ENCODE measurements at places on chromosomes 13 and 19. TPM values are rescaled to one million over a fixed set of nuclear protein-coding genes. Genes with fewer than 3 reads are reported as not detected.
A peak's percentile ranks its signal among the peaks of the same experiment; 100 is the strongest.

SYT3 gene
- total RNA-seq, result 0.27 TPM

C1QTNF9B gene
- 3.1 TPM for total RNA-seq

KIR3DL2 gene
- not detected for total RNA-seq

DGKH gene
- total RNA-seq, result 4.8 TPM

CEACAM7 gene
- not detected for total RNA-seq

LSM7 gene
- 46.7 TPM for total RNA-seq

- no peak for DNase-seq
Observed at GRCh38 chr13:59423708-59424340, 739.9 kb downstream of the DIAPH3 start.

- DNase-seq, result no peak
Observed at GRCh38 chr13:101529422-101529821, 76.9 kb downstream of the ITGBL1 start.

DNA sequence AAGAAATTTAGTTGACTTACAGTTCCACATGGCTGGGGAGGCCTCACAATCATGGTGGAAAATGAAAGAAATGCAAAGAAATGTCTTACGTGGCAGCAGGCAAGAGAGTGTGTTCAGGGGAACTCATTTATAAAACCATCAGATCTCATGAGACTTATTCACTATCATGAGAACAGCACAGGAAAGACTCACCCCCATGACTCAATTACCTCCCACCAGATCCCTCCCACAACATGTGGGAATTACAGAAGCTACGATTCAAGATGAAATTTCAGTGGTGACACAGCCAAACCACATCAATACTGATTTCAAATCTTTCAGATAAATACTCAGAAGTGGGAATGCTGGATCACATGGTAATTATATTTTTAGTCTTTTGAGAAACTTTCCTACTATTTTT is 1357.9 kb downstream of the SLITRK5 start:
- no peak for DNase-seq

DNA sequence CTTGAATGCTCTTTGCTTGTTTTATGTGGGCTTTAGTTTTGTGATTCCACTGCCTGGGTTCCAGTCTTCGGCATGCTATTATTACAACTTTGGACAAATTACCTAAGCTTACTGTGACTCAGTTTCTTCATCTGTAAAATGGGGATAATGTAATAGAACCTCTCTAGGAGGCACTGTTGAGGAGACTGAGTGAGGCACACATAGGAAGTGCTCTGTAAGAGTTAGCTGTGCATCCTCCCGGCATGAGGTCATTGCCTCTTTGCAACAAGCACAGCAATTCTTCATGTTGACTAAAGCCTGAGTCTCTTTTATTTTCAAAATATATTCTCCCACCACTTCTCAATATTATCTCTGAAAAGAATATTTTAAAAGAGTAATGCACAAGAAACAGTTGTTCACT is 227.4 kb downstream of the DLEU7 start:
- no peak for DNase-seq

DNA sequence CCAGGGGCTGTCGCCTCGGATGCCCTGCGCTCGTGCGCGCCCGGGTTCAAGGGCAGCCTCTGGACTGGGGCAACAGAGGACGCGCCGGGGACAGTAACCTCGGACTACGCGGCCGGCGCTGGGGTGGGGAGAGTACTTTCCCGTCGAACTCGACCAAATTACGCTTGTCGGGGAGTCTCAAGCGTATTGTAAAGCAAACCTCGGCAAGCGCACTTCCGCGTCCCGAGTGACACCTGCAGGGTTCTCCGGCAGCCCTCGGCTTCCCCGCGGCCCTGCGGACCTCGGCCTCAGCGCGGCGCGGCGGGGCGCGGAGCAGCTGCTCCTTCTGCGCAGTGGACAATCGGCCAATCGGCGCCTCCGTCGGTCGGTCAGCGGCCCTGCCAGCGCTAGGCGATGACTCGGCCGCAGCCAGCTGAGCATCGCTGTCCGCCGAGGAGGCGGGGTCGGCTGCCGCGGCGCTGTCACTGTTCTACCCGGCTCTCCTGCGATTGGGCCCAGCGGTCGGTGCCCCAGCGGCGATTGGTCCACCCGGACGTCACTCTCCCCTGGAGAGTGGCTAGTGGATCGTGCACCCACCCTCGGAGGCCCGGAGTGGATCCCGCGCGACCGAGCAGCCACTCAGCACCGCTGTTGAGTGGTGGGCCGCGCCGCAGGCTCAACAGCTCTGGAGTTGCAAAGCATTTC is at the start of gene SLC46A3:
Gene SLC46A3, minus strand, starts transcription at position 428 of the 684 bp plus-strand sequence. CDS start 972 bp downstream, outside the sequence.
- DNase-seq, result peak; percentile 99

DNA sequence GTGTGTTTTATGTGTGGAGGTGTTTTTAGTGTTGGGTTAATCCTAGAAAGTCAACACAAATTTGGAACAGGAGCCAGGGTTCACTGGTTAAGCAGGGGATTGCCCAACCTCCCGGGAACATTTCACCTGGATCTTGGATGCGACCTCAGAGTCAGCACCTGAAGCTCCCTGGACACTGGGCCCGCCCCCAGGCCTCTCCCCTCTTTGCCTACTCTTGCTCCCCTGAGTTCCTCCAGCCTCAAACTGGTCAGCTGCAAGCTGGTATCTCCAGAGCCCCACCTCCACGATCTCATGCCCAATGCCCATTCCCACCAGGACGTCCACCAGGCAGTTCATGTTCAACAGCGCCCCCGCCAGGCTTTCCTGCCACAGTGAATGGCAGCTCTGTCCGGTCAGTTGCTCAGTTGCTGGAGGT is 9.7 kb downstream of the HSD17B14 start:
- DNase-seq, result no peak

- DNase-seq, result no peak
Observed at GRCh38 chr19:19238126-19238894, 26.6 kb downstream of the NCAN start.

GRCh38 chr13:27113436-27113835 is 58.2 kb downstream of the USP12 start:
- DNase-seq, result no peak

- no peak for DNase-seq
Observed at GRCh38 chr13:92657565-92657964, 569.0 kb upstream of the GPC6 start.

DNA sequence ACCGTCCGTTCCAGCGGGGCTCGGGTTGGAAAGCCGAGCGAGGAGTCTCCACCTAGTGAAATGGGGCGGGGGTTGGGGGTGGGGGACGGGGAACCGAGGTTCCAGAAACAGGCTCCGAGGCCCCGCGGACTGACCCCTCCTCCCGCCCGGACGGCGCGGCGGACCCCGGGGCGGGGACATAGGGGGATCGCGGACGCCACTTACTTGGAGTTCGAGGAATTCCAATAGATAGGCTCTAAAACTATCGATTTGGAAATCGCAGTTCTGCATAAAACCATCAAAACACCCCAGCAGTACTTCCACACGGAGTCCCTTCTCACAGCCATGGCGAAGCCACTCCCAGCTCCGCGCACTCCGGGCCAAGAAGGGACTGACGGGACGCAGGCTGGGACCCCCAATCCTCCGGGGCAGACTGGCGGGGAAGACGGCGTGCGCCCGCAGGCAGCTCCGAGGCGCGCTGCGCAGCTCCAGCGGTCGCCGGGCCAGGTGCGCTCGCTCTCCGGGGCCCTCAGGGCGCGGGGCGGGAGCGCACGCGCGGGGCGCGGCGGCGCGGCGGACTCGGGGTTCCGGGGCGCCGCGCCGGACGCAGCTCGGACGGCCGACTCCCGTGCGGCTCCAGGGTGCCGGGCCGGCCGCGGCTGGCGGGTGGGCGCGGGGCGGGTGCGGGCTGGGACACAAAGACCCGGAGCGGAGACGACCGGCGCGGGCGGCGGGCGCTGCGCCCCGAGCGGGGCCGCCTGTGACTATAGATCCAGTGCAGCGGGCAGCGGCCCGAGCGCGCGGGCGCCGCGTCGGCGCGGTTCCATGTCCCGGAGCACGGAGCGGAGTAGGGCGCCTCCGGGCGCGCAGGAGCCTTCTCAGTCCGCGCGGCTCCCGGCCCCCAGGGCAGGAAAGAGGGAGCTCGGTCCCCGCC is 567 bp downstream of the EFNB2 start:
- DNase-seq, result peak; percentile 70

DNA sequence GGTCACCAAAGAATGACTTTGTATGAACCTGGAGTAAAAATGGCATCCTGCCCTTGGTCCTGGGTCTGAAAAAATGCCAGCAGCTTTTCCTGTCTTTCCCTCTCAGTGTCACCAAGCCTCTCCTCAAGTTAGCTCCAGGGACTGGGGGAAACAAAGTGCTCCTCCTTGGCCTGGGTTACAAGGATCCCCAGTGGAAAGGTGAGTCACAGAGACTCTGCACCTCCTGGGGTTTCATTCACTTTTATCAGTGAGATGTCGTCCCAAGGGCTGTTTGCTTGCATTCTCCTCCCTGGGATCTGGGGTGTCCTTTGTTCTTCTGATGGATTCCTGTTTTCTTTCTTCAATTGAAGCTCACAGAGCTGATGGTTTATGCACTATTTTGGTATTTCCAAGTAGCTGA is 93.2 kb upstream of the CSNK1A1L start:
- DNase-seq, result no peak

GRCh38 chr13:44576351-44577235 is 463 bp upstream of the TSC22D1 start:
- DNase-seq, result peak; percentile 73

DNA sequence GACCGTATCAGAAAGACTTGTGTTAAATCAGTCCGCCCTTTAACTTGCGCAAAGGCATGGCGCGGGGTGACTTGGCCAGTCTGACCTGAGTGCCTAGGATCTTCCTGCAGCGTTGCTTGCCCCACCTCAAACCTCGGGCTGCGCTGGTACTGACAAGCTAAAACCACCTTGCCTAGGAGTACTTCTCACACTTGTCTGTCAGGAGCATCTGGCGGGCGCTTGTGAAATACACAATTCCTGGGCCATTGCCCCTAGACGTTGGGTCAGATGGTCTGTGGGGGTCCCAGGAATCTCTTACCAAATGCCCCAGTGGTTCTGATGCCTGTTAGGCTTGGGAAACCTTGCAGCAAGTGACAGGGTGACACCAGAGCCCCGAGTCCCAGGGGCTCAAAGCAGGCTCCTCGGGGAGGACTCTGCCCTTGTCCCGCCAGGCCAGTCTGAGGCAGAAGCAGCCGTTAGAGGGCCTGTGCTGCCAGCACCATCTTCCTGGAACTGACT is 12.9 kb downstream of the CEBPG start:
- DNase-seq, result no peak

DNA sequence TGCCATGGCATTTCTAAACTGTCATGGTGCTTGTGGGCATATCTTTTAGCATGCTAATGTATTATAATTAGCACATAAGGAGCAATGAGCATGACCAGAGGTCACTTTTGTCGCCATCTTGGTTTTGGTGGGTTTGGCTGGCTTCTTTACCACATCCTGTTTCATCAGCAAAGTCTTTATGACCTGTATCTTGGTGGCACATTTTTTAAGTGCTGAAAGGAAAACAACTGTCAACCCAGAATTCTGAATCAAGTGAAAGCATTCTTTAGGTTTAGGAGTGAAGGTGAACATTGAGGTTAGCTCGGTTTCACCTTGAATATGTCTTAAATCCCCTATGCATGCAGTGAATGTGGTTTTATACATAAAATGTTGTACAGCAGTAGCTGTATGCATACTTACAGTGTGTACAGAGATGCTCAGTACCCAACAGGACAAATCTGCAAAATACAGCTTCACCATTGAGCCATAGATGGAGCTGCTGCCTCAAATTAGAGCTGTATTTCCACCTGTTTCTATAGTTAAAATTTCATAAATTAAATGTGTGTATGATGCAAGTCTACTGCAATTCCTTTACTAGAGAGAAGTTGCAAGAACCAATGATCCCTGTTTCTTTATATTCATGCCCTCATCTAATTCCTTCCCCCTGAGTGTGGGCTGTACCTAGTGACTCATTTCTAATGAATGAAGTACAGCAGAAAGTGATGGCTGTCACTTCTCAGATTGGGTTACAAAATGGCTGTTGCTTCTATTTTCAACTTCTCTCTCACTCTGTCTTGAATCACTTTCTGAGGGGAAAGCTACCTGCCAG is 25.2 kb upstream of the IGSF23 start:
- DNase-seq, result no peak
